ENCODE measurements at places on chromosomes 1 and 21.

GRCh38 chr21:31543191-31543590 is 116.3 kb upstream of the SOD1 start:
- no peak for DNase-seq

DNA sequence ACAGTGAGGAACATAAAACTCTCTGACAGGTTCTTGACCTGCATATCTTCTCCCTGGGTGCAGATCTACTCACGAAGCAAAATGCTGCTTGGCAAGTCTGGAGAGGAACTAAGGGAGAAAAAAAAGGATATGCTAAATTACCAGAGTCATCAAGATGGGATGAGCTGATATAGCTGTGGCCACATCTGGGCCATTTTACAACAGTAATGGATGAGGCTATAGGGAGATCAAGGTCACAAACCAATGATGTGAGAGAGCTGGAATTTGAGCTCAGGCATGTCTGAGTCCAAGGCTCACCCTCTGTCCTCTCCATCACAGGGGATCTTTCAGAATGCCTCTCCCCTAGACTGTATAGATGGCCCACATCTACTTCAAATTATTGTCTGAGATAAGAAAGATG is 26.2 kb downstream of the ZMYND12 start:
- DNase-seq, result no peak

DNA sequence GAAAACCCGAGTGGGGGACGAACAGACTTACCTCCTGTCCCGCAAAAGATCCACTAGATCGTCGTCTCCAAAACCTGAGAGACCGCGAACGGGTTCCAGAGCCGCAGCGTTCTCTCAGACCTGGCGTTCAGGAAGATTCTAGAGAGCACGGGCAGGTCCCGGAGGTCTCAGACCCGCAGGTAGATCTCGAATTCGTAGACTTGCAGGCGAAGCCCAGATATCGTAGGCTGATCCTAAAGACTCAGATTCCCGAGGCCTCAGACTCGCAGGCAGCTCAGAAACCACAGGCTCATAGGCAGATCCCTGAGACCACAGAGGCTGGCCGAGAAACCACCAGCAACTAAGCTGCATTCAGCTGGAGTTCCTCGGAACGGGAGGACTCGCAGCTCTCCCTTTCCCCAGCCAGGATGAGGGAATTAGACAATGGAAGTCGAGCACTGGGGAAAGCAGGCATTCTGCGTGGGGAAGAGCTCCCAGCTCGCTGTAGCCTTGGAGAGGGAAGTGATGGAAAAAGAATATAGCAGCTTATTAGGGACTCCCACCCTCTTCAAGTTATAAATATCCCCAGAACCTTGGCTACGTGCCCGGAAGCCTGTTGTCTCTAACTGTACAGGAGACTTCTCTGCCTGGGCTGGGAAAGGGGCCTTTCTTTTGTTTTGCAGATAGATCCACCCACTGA is at the start of gene ZNF436:
Gene ZNF436 (minus strand): TSS at position 502 of the 679 bp plus-strand sequence. CDS start 1,831 bp downstream, outside the sequence.
- DNase-seq, result peak; percentile 25

- DNase-seq, result peak; percentile 85
Measured at GRCh38 chr1:153532769-153533599, 2.8 kb downstream of the S100A6 start.

GRCh38 chr1:182301467-182302198 is 90.0 kb downstream of the GLUL start:
- peak; percentile 96 for DNase-seq

GRCh38 chr1:10624256-10625050 is 149.7 kb downstream of the PEX14 start:
- no peak for DNase-seq

GRCh38 chr1:235968831-235969230 is 96.1 kb downstream of the NID1 start:
- DNase-seq, result no peak

GRCh38 chr1:18996548-18997177 is 40.2 kb upstream of the IFFO2 start:
- no peak for DNase-seq

DNA sequence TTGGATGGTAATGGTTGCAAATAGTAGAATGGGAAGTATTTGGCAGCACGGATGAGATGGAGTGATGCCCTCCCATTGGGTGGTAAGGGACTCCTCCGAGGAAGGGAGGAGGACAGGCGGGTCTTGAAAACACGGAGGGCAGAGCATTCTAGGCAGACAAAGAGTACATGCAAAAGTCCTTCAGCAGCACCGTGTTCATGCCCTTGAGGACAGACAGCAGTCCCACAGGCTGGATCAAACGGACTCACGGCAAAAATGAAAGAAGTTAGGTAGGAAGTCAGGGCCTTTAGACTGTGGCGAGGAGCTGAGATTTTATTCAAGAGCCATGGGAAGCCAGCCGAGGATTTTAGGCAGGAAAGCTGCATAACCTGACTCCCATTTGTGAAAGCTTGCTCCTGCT is 253.9 kb downstream of the RHOU start:
- DNase-seq, result no peak
